ENCODE measurements at places on chromosomes 7 and 10.
A peak's percentile ranks its signal among the peaks of the same experiment; 100 is the strongest.

DNA sequence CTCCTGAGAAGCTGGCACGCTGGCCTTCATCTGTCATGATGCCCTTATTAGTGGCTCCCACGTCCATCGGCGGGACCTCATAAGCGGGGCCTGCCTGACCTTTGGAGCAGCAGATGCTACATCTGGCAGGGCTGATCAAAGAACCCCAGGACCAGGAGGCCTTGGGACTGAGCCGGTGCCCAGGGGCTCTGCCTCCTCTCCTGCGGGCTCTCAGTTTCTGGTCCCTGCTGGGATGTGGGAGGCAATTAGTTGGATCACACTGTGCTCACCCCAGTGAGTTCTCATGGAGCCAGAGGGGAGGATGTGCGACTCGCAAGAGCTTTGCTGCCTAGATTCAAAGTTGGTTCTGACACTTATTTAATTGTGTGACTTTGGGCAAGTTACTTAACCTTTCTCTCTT lies 28.7 kb upstream of the SFRP5 start:
- no peak for DNase-seq

- DNase-seq = no peak
Measured at GRCh38 chr7:31116615-31117014, 64.5 kb downstream of the ADCYAP1R1 start.

- no peak for DNase-seq
Measured at GRCh38 chr10:62008946-62009345, 107.4 kb downstream of the ARID5B start.

GRCh38 chr10:74901867-74902450 lies 75.6 kb downstream of the KAT6B start:
- no peak for DNase-seq

- no peak for DNase-seq
Measured at GRCh38 chr7:13057462-13058200, 370.2 kb downstream of the ARL4A start.

- DNase-seq = no peak
Measured at GRCh38 chr10:71964743-71965515, 734 bp downstream of the CHST3 start.

- no peak for DNase-seq
Measured at GRCh38 chr10:43120116-43120928, 17.9 kb upstream of the CSGALNACT2 start.

DNA sequence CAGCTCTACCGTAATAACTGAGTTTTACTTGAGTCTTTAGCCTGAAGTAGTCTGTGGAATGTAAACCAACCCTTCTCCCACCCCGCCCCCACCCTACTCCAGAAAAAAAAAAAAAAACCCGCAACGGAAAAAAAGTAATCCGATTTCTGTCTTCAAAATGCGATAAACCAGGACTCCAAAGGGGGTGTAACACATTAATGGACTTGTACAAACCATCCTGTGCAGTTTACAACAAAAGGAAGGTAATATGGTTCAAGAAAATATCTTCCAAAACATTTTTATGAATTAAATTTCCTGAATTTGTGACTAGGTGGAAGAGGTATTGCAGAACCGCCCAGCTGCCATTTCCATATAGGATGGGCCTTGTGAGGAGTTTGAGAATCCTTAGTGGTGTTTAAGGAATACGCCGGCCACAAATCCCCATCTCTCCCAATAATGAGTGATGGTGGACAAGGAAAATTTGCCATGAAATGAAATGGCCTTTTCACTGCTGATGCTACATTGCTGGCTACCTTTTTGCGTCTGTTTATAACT lies 10.6 kb downstream of the SKIDA1 start:
- DNase-seq = no peak

DNA sequence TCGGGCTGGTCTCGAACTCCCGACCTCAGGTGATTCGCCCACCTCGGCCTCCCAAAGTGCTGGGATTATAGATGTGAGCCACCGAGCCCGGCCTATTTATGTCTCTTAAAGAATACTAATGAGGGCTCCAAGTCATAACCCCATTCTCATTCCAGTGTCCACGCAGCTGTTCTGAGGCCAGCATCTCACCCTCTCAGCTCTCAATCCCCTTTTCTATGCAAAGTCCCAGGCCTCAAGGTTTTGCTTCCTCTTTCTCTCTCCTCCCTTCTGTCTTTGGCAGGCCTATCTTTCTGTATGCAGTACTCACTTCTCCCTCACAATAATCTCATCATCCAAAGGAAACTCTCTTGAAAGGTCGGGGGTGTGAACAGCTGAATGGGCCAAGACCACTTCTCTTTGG lies 28.0 kb upstream of the VSIR start:
- DNase-seq = no peak

DNA sequence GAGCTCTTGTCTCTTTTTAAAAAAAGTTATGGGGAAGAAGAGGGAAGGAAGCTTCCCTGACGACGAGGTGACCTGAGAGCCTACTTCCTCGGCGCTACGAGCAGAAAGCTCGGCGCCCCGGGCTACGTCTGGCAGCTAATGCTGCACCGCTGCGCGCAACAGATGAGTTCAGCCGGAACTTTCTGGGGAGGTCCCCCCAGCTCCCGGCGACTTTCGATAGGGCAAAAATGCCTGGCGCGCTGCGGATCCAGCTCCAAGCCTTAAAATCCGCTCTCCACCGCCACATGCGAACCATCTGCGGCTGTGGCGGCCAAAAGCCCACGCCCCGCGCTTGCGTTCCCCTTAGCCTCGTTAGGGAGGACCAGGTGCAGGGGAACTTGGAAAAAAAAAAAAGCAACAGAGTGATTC lies 621 bp downstream of the P4HA1 start:
- DNase-seq = peak; percentile 75

DNA sequence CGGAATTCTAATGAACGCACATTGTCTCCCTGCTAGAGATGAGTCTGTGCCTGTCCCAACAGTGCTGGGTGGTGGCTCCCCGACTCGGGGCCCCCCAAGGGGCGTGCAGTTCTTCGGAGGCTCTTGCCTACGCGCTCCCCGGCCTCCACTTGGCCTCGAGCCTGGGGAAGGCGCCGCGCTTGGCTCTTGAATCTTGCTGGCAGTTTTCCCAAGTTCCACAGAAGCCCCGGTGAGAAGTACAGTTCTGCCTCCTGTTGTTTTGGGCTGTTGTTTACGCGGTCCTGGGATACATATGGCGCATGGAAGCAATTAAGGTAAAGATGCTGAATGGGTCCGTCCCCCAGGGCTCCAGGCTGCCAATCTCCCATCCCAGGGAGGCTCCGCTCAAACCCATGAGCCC lies 32.6 kb upstream of the UNCX start:
- DNase-seq = no peak

- DNase-seq = no peak
Measured at GRCh38 chr7:114630201-114630990, 215.8 kb downstream of the FOXP2 start.

DNA sequence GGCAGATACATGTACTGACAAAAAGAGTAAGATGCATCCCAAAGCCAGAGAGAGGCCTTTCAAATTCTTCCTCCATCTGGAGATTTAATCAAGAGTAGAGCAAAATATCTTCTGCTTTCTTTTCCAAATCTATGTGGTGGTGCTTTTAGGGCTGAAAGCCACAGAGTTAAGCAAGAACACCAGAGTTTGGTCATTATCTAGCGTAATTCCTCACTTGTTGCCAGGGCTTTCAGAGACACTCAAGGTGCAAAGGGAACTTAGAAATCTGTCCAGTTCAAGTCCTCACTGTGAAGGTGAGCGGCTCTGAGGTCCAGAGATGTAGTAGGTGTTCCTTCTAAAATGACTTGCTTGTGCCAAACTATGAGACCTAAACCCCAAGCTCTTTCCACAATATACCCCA lies 10.9 kb upstream of the NFE2L3 start:
- DNase-seq = no peak

DNA sequence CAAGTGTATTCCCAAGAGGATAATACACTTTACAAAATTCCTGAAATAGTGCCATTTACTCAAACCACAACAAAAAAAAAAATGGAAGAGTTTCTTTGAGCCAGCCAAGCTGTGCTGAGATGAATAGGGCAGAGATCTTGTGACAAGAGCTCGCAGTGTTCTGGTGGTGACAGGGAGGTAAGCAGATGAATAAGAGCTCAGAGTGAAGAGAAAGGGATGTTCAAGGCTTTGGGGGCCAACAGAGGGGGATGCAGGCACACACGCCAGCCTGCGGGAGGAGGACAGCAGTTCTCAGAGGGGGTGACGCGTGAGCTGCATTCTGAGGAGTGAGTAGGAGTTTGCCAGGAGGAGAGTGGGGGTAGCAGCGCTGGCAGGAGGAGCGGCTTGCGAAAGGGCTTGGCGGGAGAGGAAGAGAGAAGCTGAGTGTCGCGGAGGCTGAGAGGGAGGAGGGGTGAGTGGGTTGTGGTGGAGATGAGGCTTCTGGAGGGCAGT lies 194.4 kb upstream of the IMMP2L start:
- no peak for DNase-seq

GRCh38 chr10:124641282-124642087 lies 102.7 kb downstream of the FAM53B start:
- DNase-seq = no peak

GRCh38 chr7:100573691-100574361 lies at the start of gene SAP25:
SAP25 (minus strand) TSS chr7:100573900; CDS start chr7:100573742, 158 bp downstream.
- no peak for DNase-seq

GRCh38 chr10:119705434-119705831 lies 20.4 kb upstream of the INPP5F start:
- DNase-seq = no peak

- DNase-seq = no peak
Measured at GRCh38 chr10:131570716-131571307, 259.3 kb upstream of the TCERG1L start.

DNA sequence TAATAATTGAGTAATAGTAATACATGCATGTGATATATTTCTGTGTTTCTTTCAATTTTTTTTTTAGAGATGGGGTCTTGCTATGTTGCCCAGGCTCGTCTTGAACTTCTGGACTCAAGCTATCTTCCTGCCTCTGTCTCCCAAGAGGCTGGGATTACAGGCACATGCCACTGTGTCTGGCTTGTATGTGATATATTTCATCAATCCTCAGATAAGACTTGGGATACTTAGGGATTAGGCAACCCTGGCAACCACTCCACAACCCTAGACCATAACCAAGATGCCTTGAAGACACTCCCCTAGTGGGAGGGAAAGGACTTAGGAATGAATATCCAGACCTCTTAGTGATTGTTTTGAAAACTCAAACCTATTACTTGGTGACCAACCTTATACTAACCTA lies 154.8 kb downstream of the CCDC3 start:
- DNase-seq = no peak

- no peak for DNase-seq
Measured at GRCh38 chr10:132867801-132868644, 74.3 kb downstream of the CFAP46 start.

DNA sequence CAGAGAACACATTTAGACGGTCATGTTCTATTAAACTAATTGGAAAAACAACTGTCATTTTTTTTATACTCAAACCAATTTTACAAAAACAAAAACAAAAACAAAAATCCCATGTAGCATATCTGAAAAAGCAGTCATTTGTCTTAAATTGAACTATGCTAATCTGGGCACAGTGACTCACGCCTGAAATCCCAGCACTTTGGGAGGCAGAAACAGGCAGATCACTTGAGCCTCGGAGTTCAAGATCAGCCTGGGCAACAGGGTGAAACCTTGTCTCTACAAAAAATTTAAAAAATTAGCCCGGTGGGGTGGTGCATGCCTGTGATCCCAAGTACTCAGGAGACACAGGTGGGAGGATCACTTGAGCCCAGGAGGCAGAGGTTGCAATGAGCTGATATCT lies 253.4 kb downstream of the DOCK4 start:
- no peak for DNase-seq

GRCh38 chr7:38013246-38013645 lies 92.8 kb downstream of the EPDR1 start:
- DNase-seq = no peak

DNA sequence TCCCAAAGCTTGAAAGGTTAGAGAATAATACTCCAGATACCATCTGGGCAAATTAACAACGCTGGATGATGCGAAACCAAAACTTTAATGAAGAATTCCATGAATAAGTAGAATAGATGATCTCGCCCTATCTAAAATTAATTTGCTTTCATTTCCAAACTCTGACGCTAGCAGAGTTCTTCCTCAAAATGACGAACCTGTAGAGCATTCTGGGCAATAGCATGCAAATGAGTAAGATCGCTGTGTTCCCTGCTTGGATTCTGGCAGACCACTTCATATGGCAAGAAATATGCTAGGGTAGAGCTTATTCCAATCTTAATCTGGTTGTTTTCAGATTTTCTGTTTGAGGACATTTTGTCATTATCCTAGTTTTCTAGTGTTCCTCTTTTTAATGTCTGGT lies 36.1 kb upstream of the SMNDC1 start:
- no peak for DNase-seq

- no peak for DNase-seq
Measured at GRCh38 chr7:44395067-44395466, 69.7 kb upstream of the CAMK2B start.

DNA sequence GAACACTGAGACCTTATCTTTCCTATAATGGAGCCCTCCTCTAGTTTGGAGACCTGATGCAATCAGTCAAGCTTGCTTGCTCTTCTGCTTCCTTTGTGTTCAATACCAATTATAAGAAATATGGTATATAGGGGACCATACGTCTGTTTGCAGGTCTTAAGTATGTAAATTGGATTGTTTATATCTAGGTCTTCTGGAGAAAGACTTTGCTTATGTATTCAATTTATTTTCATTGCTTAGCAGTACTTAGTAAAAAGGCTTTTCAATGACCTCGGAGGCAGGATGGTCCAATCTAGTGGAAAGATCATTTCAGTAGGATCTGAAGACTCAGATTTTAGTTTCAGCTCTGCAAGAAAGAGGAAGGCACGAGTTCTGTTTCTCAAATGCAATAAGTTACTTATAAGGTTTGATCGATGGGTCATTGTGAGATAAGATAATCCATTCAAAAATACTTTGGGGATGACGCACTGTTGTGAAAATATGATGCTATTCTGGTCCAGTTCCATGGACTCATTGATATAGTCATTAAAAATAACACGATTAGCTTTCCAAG lies 571.6 kb downstream of the SH2D4B start:
- DNase-seq = no peak

GRCh38 chr10:104308439-104308903 lies 29.8 kb downstream of the ITPRIP start:
- no peak for DNase-seq

GRCh38 chr10:30007406-30007805 lies 52.0 kb downstream of the JCAD start:
- no peak for DNase-seq

GRCh38 chr10:122853665-122854313 lies 8.1 kb upstream of the CUZD1 start:
- no peak for DNase-seq

All from mesothelial cell of epicardium (in vitro differentiated cells).